ENCODE measurements at places on chromosomes 11 and 22.

DNA sequence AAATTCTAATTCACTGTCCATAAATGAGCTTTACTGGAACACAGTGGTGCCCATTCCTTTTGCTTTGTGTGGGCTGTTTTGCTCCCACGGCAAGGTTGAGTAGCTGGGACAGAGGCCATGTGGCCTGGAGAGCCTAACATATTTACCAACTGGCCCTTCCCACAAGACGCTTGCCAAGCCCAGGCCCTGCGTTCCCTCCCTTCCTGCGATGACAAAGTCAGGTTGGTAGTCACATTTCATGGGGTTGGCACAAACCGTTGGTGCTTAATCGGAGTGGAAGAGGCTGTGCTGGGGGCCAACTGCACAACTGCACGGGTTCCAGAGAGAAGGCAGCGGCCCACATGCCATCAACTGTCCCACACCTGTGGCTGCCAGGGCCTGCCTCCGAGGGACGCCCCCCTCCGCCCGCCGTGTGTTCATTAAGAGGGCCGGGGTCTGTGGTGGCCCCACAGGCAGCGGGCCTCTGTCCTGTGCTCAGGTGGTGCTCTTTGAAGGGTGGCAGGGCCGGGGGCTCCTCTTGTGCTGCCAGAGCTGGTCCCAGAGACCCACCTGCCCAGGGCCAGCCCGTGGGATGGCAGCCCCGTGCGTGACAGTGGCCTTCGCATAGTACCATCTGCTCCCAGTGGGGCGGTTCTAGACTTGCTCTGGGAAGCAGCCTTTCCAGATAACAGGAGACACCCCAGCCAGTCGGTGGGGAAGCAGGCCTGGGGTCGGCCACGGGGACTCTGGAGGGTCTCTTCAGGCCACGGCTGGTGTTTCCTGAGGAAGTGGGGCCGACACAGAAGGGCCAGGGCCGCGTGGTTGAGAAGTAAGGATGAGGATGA lies 81.5 kb upstream of the CLDN5 start:
- no peak for DNase-seq

- peak; percentile 50 for DNase-seq
Measured at GRCh38 chr22:39712751-39713525, 142.4 kb downstream of the CACNA1I start.

DNA sequence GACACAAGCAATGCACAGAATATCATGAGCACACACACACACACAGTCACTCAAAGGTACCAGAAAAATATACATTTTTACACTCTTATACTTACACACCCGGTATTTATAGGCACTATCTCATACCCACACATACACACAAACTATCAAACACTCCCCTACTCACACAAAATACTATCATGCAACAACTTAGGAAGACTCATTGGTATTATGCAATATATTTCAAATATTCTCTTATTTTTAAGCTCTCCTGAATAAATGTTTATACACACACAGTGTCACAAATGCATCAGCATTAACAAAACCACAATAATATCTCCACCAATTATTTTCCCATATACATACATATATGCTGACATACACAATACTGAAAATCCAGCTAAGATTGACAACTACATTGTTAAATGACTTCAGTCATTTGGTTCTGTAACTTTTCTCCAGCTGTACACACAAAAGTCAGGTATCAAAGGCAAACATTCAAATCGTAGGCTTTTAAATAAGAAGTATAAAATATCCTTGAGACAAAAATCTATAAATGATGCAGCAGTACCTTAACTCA lies 2.6 kb upstream of the OR51I1 start:
- DNase-seq, result no peak

GRCh38 chr22:40250608-40251007 lies 72.9 kb downstream of the TNRC6B start:
- DNase-seq, result no peak

DNA sequence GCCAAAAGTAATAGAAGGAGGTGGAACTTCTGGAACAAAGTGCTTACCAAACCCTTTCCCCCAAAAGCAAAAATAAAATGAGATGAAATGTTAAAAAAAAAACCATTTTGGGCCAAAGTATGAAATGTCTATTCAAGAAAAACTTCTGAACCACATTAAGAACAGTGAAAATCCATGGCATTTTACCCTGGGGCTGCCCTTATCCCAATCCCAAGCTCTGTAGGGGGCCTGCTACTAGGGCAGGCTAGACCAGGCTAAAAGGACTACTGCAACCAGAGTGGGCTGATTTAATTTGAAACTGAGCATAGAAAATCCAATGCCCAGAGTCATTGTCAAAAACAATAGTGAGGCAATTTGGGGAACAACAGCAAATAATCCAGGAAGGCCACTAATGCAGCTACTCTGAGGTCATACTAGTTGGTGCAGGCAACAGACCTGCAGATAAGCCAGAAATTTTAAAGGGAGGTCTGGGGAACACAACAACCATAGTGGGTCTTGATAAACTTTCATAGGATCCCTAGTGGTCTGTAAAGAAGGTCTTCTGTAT lies 99.4 kb downstream of the RELT start:
- DNase-seq, result no peak
